ENCODE measurements at places on chromosomes 13 and 19.
A peak's percentile ranks its signal among the peaks of the same experiment; 100 is the strongest.

DNA sequence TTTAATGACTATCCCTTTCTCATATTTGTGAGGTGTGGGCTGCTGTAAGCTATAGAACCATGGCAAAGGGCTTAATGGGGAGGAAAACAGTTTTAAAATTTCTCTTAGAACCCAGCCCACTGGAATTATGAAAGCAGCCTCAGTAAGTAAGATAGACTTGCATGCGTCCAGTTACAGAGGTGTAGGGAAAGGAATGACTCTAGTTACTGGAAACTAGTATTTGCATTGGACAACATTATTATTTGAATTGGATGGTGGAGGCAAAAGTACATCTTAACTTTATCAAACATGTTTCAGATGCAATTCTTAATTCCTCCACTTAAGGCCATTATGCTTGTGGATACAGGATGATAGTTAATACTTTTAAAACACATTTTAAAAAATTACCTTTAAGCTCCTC is 292.9 kb downstream of the SPRY2 start:
- DNase-seq: no peak

DNA sequence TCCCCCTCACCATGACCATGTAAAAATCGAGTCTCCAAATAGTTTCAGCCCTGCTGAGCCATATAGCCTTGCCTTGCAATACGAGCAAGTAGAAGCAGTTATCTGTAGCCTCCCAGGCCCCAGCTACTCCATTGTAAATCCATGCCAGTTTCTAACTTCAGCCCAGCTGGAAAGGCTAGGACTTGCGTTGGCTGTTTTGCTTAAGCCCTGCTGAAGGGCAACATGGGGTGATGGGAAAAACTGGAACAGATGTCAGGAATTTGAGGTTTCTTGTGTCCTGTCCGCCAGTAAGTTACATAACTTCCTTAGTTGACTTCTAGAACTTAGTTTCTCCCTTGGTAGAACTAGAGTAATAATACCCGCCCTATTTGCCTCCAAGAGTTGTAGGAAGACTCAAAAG is 216.0 kb upstream of the SERP2 start:
- no peak for DNase-seq

GRCh38 chr19:10766671-10767201 is 48.9 kb downstream of the DNM2 start:
- no peak for DNase-seq

DNA sequence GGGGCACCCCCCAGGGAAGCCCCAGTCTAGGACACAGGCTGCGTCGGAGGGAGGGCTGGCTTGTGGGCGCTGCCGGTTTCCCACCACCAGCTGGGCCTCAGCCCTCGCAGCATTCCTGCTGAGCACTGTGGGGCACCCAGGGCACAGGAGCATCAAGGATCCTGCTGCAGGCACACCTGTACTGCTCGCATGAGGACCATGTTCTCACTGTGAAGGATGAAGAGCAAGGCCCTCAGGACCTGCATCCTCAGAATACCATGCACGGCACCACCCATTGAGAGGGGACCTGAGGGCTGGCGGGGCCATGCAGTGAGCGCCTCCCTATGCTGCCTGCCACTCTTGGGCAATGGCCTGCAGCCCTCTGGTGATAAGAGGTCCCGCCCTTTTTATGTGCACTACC is 31.4 kb downstream of the TUBA3C start:
- DNase-seq: no peak

DNA sequence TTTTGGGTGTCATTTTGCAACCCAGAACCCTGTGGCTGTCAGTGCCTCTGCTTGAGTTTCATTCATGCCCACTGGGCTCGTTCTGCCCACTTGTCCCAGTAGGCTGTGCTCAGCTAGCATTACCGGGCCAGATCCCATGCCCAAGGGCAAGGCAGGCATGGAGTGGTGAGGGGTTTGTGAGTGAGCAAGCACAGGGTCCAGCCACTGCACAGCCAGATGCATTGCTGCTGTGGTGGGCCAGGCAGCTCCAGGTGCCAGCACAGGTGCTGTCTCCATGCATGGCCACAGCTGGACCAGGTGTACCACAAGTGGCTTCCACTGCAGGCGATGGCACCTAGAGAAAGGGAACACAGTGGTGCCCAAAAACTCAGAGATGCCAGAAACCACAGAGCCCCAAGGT is 1671.2 kb downstream of the OLFM4 start:
- no peak for DNase-seq

- no peak for DNase-seq
Observed at GRCh38 chr19:3151563-3152418, 16.0 kb downstream of the GNA15 start.

- no peak for DNase-seq
Observed at GRCh38 chr13:23845105-23845725, 44.0 kb downstream of the MIPEP start.

DNA sequence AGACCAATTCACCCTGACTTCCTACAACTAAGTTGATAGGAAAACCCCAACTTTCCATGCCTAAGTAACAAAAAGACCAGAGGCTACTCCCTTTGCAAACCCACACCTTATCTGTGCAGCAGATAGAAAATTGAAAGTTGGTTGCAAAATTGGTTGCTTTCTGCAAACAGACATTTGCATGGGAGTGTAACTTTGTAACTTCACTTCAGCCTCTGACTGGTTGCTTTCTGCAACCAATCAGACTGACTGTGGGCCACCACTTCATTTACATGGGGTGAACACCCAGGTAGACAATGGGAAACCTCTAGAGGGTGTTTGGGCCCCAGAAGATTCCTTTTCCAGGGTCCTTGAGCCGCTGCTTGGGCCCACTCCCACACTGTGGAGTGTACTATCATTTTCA is 9.8 kb downstream of the TEX30 start:
- no peak for DNase-seq

- no peak for DNase-seq
Observed at GRCh38 chr19:51830274-51830673, 35.3 kb downstream of the FPR3 start.

DNA sequence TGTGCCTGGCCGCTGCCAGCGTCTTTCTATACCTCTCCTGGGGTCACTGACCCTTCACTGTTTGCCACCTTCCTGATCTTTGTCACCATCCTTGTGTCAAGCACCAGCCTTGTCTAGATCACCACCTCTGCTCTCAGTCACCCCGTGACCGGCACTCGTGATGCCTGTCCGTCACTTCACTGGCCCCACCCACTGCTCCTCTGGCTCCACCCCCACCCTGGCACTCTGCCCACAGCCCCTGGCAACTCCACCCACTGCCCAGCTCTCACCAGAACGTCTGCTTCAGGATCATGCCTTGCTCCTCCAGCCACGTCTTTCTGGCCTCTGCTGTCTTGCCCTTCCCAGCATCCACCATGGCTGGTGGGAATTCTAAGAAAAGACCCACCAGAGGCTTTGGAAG is 24.8 kb upstream of the PLA2G4C start:
- DNase-seq: no peak

DNA sequence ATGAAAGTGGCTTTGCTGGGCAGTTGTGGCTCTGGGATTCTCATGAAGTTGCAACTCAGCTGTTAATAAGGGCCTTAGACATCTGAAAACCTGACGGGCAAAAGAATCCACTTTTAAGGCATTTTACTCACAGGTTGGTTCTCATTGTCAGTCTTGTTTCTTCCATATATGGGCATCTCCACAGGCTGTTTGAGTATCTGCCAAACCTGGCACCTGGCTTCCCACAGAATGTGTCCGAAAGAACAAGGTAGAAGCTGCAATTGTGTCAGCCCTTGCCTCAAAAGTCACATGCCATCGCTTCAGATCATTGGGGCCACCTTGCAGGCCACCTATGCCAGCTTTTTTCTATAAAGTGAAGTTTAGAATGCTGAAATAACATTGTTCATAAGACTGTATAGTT is 102.4 kb downstream of the KCTD12 start:
- DNase-seq: peak; percentile 33

DNA sequence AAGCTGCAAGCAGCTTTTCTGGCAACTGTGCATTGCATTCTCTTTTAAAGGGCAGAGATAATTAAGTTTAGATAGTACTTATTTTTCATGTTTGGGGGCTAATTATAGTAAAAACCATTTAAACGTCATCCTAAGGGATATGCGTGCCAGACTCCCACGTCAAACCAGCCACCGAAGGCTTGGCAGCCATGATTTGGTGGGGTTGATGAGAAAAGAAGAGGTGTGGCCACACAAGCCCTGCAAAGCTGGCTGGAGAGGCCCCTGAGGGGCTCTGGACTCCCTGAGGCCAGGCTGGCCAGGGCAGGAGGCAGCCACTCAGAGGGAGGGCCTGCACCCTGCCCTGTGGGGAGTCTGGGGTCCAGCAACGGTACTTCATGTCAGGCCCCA is 17.5 kb downstream of the PEPD start:
- no peak for DNase-seq

DNA sequence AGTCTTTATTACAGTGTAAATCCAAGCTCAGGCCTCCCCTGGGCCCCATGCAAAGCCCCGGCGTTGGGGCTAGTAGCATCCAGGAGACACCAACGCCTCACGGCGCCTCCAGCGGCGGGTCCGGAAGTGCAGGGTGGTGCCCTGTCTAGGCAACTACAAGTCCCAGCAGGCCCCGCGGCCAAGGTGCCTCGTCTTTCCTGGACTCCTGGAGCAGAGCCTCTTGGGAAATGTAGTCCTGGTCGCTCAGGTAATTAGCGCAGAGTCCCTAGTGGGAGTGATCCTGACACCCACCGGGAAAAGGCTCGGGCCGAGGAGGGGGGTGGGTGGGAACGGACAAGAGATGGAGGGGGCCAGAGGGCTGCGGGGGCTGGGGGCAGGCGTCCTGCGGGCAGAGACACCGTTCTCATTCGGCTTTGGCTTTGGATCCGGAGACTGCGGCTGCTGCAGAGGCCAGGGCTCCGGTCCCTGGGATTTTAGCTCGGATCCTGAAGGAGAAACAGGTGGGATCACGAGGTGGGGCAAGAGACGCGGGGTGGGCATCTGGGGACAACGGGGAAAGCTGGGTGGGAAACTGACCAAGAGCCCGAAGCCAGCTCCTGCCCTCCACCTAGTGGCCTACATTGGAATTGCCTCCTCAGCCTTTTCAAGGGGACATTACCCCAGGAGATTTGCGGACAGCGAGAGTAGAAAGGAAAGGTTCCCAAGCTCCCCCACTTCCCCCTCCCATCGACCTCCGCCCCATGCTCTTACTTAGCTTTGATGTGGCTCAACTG is 11.4 kb downstream of the RTN2 start:
- no peak for DNase-seq

DNA sequence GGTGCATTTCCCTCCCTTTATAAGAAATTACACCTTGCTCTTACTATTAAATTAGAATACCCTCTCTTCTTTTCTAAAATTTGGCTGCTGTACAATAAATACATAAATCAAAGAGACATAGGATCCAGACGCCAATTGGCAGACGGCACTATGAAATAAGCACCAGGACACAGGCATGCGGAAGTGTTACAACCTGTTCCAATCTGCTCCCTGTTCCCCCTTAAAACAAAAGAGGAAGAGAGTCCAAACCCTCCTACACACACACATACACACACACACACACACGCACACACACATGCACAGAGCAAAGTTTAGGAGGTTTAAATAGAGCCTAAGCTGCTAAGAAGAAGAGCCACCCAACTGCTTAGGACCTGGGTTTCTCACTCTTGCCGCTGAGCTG is 75.6 kb upstream of the ZNF507 start:
- DNase-seq: no peak

- no peak for DNase-seq
Observed at GRCh38 chr13:102606537-102607309, 9.9 kb downstream of the TPP2 start.

DNA sequence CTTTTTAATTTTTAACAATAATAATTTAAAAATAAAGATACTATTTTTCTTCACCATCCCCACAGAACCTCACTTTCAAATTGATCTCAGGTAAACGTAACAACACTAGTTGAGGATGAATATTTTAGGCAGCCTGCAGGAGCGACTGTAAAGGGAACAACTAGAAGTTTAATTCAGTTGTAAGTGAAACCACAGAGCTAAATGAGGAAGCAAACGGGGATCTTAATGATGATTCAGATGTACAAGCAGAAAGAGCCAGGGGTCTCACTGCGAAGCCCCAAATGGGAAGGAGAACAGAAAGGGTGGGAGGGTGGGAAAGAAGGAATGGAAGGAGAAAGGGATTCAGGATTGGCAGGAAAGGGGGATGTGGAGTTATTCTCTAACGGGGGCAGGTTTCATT is 54.6 kb upstream of the RAP2A start:
- DNase-seq: no peak

GRCh38 chr19:11046605-11047354 is 42.5 kb upstream of the LDLR start:
- DNase-seq: no peak

GRCh38 chr19:47284324-47284899 is 9.7 kb downstream of the INAFM1 start:
- DNase-seq: no peak

GRCh38 chr19:38004521-38005223 is 97.7 kb downstream of the SIPA1L3 start:
- peak; percentile 97 for DNase-seq

- no peak for DNase-seq
Observed at GRCh38 chr19:58040751-58041525, 7.1 kb downstream of the ZSCAN1 start.

- DNase-seq: no peak
Observed at GRCh38 chr19:35318679-35319448, 10.1 kb upstream of the CD22 start.

DNA sequence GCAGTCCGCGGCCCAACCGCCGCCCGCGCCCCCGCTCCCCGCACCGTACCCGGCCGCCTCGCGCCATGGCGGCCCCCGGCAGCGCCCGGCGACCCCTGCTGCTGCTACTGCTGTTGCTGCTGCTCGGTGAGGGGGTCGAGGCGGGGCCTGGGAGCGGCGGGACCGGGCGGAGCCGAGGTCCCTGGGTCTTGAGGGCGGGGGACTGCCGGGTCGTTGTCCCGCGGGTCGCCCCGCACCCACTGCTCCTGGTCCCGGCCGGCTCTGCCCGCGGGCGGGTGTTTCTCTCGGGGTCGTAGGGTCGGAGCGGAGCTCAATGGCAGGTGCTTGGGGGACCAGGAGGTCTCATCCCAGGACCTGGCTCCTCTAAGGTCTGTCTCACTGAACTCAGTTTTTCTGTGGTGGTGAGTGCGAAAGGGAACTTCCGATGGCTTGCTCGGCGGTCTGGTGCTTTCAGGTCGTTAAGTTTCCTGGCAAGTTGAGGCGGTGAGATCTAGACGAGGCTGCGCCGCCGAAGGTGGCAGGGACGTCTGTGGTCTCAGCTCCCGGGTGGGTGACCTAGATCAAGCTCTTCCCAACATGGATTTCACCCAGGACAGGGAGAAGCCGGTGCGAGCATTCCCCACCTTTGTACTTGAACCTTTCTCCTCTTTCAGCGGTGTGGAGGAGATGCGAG is 467 bp downstream of the LAMP1 start:
- DNase-seq: no peak

DNA sequence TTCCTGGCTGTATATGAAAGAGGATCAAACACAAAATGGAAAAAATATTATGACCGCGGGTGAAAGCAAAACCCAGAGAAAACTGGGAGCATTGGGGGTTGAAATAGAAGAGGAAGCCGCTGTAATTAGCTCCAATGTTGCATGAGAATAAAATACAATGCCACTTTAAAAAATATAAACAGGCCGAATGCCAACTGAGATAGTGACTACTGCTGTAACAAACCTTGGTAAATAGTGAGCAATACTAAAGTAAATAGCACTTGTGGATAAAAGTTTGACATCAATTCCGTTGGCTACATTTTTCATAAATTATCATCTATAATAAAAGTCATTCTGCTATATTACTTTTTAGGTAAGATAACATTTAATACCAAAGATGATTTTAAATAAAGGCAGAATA is 395.8 kb upstream of the MIR17HG start:
- no peak for DNase-seq

- DNase-seq: peak; percentile 2
Observed at GRCh38 chr13:46211483-46212351, at the start of gene LRRC63. TSS of gene LRRC63 (plus strand) at chr13:46211928. CDS start at chr13:46213035, 1,107 bp downstream.

All from iPS DF 19.7 (cell line).